Skeletal muscle cell (primary cell): ENCODE measurements at places on chromosomes 7 and 10.

DNA sequence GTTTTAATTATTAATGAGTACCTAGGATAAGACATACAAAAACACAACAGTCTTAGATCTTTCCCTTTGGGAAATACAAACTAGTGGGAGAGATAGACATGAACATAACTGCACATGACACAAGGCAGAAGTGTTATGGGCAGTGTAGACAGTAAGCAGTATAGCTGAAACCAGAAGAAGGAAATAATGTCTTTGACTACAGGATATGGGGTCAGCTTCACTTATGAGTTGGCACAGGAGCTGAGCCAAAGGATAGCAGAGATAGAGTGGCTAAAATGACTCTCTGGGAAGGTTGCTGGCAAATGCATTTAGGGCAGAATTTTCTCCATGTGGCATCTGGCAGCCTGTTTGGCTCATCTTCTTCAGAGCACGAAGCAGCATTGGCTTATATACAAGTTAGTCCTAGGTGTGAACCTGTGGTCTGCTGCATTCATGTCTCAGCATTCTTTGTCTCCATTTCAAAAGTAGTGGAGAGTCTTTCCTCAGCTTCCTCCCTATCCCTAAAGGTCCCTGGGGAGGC, 60.3 kb upstream of the FEZF1 start:
- DNase-seq = no peak

DNA sequence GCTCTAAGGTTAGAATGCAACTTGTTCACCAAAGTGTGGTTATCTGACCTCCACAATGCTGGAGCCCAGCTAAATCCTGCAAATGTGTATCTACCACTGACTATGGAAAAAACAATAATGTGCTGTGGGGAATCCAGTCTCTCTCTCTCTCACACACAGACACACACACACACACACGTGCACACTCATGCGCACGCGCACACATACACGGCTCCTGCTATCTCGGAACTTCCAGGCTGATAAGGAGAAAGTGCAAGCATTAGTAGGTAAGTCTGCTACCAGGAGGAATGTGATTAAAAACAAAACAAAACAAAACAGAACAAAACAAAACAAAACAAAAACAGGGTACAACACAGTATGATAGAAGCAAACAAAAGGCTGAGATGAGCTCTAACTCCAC, 205.2 kb downstream of the FRMD4A start:
- no peak for DNase-seq

DNA sequence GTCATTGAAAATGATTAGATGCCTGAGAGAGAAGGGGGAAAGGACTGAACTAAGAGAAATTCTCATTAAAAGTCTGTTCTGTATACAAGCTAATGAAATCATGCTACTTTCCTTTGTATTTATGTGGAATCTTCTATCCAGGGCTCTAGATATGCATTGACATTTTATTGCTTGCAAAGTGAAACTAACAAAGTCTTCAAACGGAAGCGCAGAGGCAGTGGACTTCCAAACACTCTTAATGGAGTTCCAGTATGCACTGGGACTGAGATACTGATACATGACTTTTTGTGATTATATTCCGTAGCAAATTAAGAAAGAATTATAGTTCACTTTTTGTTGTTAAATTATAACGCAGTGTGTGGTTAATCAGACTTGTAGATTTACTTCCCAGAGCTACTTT, 166.8 kb upstream of the TBX20 start:
- no peak for DNase-seq

- DNase-seq = no peak
These were observed 90.0 kb downstream of the SLIT1 start for GRCh38 chr10:97095701-97096260.

GRCh38 chr10:75280236-75280635, 44.5 kb upstream of the COMTD1 start:
- DNase-seq = no peak

DNA sequence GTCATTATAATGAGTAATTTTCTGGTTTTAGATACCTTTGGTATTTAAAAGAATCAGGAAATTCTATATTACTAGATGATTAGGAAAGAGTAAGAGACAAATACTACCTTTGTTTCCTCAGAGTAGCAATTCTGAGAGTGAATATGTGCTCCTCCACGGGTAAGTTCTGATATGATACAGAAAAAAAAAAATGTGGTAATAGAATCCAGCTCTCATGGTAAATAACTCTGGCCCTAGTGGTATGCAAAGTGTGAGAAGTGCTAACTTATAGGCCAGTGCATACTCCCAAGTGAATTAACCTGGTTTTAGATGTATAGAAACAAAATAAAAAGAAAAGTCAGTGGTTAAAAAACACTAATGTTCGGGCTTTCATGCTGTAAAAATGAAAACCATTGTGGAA, 512.6 kb upstream of the SEMA3D start:
- no peak for DNase-seq

DNA sequence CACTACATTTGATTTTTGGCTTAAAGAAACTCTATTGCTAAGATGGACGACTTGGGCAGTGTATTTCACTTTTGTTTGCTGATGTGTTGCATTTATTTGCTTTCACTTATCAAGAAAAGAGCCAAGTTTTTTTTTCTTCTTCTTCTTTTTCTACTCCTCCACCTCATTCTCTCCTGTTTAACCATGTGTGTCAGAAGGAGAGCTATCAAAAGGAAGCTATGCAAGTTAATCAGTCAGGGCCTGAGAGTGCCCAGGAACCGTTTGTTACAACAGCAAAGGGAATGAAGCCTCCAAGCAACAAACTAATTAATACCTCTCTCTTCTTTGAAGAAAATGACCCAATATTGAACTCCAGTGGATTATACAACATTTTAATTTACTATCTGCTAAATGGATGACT, 299.3 kb downstream of the GRM8 start:
- DNase-seq = no peak

DNA sequence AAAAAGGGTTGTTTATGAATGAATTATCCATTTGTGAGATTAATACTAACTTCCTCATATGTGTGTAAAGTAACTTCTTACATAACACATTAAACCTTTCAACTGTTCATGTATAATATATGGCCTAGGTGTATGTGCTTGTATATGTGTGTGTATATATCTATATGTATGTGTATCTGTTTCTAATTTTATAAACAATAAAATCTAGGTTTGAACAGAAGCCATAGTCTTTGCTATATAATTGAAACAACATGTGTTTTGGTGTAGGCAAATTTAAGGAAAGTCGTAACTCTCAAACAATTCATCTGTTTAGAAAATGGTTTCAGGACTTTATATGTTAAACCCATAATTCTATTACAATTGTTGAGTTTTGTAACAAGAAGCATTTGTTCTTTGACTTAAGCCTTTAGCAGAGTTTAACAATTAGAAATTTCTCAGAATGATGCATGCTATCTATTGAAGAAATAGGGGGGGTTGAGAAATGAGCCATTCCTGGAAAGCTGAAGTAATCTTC, 103.3 kb downstream of the BBS9 start:
- no peak for DNase-seq

GRCh38 chr10:88081457-88082054, 218.1 kb downstream of the PTEN start:
- no peak for DNase-seq

- DNase-seq = no peak
These were observed 145.5 kb downstream of the FANK1 start for GRCh38 chr10:126041804-126042231.

DNA sequence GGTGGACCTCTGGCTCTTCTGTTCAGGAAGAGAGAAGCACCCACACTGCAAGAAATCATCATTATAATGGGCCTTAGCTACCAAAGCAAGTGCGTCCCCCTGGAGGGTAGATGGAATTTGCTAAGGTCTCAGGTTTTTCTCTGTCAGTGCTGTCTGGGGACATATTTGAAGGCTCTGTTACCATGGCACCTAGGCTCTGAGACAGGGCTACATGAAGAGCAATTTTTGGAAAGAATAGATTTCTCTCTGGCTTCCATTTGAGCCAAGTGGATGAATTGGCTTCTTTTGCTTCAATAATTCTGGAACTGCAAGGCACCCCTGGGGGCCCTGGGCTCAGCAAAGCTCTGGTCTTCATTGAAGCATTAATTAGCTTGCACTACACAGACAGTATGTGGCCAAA, 349.1 kb upstream of the GALNT17 start:
- no peak for DNase-seq

GRCh38 chr7:11779864-11780674, 51.9 kb downstream of the THSD7A start:
- DNase-seq = no peak

GRCh38 chr7:1663223-1663622, 6.9 kb upstream of the ELFN1 start:
- DNase-seq = no peak

DNA sequence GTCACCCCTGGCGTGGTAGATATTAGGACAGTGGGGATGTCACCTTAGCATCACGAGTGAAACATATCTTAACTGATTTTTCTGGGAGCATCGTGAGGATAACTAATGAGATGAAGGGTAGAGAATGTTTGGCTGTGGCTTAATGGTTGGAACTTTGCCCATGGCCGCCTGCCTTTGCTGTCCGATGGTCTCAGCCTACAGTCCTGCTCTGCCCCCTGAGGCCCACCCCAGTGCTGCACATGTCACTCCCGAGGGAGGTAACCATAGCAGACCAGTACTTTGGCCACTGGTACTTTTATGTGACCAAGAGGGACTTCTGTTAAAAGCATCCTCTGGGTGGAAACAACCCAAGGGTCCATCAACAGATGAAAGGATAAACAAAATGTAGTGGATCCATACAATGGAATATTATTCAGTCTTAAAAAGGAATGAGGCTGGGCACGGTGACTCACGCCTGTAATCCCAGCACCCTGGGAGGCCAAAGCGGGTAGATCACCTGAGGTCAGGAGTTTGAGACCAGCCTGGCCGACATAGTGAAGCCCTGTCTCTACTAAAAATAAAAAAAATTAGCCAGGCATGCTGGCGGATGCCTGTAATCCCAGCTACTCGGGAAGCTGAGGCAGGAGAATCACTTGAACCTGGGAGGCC, 58.4 kb downstream of the TACR2 start:
- no peak for DNase-seq

DNA sequence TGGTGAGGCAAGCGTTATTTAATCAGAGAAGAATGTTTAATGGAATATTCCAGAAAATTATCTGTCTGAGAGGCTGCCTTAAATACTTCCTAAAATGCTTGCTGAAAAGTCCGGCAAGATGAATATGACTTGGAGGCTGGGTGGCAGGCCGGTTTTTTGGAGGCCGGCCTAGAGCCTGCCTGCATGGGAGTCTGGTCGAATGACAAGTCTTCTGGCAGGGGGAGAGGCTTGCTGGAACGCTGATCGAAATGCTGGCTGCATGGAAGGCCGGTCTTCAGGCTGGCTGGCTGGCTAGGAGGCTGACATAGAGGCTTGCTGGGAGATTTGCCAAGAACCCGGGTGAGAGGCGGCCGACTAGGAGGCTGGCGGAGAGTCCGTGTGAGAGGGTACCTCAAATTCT, 135.7 kb downstream of the OR13A1 start:
- no peak for DNase-seq

GRCh38 chr10:97361537-97361901, 27.0 kb upstream of the FRAT2 start:
- DNase-seq = no peak

DNA sequence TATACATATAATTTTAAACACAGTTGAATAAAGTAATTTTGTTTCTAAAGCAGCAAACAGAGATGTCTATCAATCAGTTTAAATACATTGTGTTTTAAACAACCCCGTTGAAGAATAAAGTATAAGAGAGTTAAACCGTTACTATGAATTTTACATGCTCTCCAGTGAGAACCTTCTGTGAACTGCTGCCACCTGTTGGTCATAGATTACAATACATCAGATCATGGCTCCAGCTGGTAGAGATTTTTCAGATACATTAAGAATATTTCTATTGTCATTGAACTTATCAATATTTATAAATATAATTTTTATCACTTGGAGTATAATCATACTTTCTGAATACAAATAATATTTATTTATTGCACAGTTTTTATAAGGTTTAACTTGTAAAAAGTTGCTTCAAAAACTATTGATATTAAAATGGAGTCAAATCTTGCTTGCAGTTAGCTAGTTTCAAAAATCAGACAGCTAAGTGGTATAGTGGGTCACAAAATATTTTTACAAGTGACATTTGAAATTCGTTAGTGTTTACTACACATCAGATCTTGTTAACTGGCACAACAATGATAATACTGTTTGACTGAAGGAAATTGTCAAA, 561.2 kb upstream of the PHF14 start:
- DNase-seq = no peak

- peak; percentile 71 for DNase-seq
These were observed 181.4 kb upstream of the TNS3 start for GRCh38 chr7:47763063-47763974.

GRCh38 chr10:122138831-122139625, 132.1 kb upstream of the BTBD16 start:
- no peak for DNase-seq

GRCh38 chr7:98249106-98249505, 2.9 kb downstream of the TECPR1 start:
- no peak for DNase-seq

DNA sequence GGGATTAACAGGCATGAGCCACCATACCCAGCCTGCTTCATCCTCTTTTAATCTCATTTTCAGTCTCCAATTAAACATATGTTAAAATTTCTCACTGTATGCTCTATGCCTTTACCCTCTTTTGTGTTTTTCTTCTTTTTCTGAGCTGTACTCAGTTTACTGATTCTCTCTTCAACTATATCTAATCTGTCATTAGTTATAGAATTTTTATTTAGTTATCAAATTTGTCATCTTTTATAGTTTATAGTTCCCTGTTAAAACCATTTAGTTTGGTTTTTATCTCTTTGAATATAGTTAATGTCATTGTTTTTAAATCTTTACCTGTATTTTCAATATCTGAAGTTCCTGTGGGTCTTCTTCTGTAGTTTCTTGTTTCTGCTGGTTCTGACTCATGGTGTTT, 93.3 kb downstream of the KAT6B start:
- no peak for DNase-seq

- DNase-seq = no peak
These were observed 87.5 kb upstream of the AOAH start for GRCh38 chr7:36811807-36812206.

GRCh38 chr7:47291461-47292081, 290.3 kb downstream of the TNS3 start:
- peak; percentile 84 for DNase-seq

DNA sequence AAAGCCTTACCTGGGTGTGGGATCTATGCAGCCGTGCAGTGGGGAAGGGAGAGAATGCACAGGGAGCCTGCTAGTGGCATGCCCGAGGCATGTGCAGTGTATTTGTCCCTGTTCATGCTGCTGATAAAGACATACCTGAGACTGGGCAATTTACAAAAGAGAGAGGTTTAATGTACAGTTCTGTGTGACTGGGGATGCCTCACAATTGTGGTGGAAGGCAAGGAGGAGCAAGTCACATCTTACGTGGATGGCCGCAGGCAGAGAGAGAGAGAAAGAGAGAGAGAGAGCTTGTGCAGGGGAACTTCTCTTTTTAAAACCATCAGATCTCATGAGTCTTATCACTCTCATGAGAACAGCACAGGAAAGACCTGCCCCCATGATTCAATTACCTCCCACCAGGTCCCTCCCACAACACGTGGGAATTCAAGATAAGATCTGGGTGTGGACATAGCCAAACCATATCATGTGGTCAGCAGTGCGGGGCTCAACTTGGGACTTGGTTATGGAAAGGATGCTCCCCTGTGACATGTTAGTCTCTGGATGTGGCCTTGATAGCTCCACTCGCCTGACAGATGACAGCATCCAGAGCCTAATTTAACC, 128.9 kb downstream of the DOCK1 start:
- DNase-seq = no peak
